Vein endothelial cell (primary cell): ENCODE measurements at places on chromosomes 13 and 19. TPM values are rescaled to one million over a fixed set of nuclear protein-coding genes. Genes with fewer than 3 reads are reported as not detected.

CHST8 gene
- total RNA-seq = 0.29 TPM in 1 of 2 replicates, not detected in the other

NLRP12 gene
- total RNA-seq = 2.2 and 2.6 TPM in 2 replicates

PRSS57 gene
- 0.33 TPM in 1 of 2 replicates, not detected in the other for total RNA-seq

DIRAS1 gene
- total RNA-seq = 0.29 TPM in 1 of 2 replicates, not detected in the other

FXYD1 gene
- total RNA-seq = 0.65 TPM in 1 of 2 replicates, not detected in the other

PLK5 gene
- total RNA-seq = not detected in 2 replicates

GAPDHS gene
- total RNA-seq = not detected in 2 replicates

CDC42EP5 gene
- 69.1 and 109 TPM in 2 replicates for total RNA-seq
